ENCODE measurements at places on chromosomes 16 and 17.

DNA sequence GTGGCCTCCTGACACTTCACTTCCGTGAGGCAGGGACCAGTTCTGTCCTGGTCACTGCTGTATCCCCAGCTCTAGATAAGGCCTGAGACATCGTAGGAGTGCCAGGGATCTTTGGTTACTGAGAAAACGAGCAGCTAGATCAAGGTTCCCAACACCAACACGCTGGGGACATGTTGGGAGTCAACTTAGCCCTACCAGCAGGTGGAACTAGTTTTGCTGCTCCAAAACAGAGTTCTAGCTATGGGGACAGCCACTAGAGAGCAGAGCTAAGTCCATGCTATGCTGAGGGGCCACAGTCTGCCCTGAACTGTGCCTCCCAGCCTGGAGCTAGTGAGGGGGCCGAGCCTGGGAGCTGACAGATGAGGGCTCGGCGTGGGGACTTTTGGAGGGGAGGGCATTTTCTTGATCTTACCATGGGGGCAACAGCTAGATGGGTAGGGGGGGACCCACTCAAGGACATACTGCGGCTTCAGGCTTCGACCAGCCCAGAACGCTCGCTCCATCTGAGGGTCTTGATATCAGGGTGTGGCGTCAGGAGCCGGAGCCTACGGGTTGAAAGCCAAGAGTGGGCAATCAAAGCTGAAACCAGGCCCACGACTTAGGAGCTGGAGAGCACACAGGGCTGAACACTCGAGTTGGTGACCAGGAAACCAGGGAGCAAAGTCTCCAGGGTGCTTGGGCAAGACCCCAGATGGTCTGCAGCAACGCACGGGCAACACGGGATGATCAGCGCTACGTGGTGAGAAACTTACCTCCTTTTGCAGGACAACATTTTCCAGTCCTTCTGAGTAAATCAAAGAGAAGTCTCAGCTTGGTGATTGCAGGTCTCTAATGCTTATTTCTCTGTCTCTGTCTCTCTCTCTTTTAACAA is 13.4 kb downstream of the SNX20 start:
- DNase-seq = no peak

DNA sequence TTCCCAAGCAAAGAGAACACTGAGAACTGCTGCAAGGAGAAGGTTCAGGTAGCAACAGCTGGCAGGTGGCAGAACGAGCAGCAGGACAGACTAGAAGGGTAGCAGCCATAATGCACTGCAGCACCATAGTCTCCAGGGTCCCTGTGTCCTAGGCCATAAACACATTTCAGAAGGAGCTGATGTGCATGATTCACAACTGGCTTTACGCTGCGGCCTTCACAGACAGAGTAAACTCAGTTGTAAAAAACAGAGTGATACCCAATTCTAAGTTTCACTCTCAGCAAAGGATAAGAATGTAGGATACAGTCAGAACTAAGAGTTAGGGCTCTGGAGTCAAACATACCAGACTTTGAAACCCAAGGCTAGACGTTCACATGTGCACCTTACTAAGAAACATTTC is 24.4 kb downstream of the ARHGAP17 start:
- DNase-seq = no peak

DNA sequence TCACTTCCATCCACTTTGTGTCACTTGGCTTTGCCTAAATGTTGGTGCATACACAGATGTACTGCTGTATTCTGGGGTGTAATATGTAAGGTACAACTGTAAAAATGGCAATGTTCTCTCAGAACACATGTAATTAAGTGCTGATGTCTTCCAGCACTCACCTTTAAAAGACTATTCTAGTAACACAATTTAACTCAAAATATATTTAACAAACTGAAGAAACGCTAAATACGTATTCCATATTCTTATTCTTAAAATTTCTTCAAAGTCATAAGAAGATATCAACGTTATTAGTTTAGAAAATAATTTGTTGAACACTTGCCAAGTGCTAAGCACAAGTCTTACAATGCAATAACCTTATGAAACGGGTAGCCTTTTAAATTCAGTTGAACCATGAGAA is 3.6 kb downstream of the CMC2 start:
- no peak for DNase-seq

DNA sequence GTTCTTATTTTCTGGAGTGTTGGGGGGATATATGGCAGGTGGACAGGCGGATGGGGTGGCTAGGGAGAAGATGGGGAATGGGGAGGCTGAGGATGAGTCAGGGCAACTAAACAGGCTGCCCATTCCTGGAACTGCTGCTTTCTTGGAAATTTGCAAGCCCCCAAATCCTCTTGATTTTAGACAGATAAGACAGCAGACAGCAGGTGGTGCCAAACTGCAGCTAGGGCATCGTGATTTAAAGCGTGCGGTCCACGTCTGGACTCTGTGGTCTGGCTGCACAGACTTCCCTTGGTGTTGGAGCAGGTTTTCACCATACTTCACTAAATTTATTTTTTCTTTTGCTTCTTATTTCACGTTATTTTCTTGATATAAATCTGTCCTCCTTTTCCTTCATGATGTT is 10.9 kb upstream of the KRT24 start:
- DNase-seq = no peak

DNA sequence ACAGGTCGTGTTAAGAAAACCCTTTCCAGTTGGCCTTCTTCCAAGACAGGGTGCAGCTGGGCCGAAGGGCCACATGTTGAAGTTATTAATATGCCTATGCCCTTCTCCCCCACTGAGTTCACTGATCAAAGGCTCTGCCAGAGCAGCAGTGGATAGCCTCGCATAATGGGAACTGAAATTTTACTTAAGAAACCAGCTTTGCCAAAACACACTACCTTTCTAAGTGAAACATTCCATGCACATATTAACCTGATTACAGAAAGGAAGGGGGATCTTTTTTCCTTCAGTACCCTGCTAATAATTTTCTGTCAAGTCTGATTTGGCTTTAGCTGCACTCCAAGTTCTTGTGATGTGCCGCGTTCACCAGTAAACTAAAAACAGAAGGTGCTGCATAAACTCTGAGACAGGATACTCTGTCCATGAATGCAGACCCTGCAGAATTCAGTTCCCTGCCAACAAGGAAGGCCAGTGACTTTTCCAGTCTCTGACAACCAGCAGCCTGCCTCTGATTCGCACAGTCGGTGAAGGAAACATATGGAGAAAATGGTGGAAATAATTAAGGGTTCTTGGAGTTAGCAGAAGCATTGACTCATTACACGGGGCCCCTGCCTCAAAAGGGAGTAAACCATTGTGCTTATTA is 283.8 kb downstream of the ZFHX3 start:
- no peak for DNase-seq

Data from 8988T (cell line).